ENCODE measurements at places on chromosomes 7 and 10.

DNA sequence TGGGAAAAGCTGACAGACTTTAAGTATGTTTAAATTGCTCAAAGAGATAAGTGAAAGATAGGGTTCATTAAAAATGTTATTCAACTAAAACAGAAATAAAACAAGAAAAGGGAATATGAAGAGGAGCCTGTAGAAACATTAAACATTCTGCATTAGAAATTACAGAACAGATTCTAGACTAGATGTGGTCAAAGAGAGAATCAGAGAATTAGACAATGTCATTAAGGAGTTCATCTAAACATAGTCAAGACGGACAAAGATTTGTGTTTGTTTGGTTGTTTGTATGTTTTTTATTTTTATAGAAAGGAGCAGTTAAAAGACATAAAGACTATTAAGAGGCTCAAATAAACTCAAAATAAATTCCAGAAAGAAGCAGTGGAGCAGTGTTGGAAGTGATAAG lies 80.0 kb downstream of the NKX6-2 start:
- no peak for DNase-seq

DNA sequence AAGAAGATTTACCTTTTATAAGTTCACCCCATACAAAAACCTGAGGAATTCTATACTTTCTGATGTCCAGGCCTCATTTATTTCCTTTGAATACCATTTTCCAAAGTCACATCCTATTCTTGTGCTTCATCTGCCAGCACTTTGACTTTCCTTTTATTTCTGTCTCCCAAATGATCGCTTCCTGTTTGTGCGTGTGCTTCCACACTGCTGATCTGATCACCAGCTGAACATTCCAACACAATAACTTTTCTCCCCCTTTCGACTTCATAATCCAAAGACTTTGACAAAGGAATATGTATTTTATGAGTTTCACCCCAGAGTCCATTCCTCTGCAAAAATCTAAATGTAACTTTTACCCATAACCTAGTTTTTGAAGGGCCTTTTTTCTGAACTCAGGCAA lies 3.1 kb downstream of the ELAPOR2 start:
- no peak for DNase-seq

DNA sequence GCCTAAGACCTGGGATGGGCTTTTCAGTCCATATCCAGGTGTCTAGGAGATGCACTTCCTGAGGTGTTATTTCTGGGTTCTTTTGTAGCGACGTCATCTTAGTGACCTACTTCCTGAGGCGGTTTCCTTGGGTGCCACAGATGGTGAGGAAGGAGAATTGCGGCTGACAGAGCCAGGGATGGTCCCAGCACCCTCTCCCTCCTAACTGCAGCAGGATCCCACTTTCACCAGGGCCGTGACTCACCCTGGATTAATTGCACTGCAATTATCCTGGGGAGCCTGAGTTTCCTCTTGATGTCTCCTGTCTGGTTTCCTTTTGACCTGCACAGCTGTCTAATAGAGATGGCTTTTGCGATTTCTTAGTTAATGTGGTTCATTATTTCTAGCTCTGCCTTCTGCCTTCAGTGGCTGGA lies 271.7 kb downstream of the TCF7L2 start:
- DNase-seq = no peak

DNA sequence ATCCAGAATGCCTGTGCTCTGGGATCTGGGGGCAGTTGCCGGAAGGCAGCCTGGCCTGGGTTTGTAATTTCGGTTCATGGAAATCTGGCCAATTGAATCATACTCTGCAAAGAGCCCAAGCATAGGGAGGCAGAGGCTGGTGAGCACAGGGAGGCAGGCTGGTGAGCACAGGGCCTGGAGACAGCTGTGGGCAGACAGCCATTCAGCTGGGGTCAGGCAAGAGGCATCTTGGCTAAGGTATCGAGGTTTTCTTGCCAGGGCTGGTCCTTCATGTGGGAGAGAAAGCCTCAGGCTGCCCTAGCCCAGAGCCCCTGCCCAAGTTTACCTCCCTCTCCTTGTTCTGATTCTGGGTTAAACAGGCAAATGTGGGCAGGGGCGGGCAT lies 63.7 kb upstream of the BAIAP2L1 start:
- DNase-seq = no peak

- no peak for DNase-seq
Observed at GRCh38 chr10:120990831-120991230, 139.7 kb downstream of the WDR11 start.

DNA sequence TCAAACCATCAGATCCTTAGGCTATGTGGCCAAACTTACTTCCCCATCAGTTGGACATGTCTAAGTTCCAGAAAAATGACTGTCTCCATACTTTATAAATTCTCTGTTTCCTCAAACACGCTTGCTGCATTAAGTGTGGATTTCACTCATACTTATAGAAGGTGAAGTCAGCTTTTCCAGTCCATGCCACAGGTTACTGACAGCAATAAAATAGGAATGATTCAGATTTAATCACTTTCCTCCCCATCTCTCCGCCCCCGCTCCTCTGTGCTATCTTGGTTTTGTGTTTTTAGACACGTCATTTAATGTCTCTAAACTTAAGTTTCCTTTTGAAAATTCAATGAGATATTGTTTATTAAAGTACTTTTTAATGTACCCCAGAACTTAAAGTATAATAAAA lies 1098.0 kb upstream of the C7orf33 start:
- DNase-seq = no peak

DNA sequence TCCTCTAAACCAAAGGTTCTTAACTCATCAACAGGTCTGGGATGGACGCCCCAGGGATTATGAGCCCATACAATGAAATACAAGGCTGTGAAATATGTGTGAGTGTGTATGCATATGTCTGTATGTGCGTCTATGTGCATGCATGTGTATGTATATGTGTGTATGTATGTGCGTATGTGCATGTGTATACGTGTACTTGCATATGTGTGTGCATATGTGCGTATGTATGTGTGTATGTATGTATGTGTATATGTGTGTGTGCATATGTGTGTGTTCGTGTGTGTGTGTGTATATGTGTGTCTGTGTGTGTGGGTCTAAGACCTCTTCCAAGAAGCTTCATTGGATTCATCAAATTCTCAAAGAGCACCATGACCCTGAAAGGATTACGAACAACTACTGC lies 112.3 kb downstream of the SFMBT2 start:
- no peak for DNase-seq

GRCh38 chr10:115163129-115163528 lies 70.0 kb downstream of the ATRNL1 start:
- DNase-seq = no peak

DNA sequence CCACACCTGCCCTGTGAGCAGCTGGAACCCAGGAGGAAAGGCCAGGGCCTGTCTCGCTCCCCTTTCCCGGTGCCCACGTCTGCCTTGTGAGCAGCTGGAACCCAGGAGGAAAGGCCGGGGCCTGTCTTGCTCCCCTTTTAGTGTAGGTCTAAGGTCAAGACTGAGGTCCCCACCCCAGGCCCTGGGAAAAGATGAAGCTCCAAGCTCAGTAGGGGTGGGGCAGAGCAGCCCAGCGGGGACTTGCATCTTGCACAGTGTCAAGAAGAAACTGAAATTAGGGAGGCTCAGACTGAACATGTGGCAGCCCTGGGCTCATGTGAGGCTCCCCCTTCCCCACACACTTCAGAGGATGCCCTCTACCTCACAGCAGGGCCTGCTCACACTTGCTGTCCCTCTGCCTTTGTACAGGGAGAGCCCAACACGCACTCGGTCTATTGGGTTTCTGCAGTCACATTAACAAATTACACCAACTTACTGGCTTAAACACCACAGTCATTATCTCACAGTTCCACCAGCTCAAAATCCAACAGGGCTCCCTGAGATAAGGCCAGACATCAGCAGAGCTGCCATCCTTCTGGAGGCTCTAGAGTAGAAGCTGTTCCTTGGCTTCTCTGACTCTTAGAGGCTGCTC lies 12.4 kb downstream of the POLL start:
- no peak for DNase-seq

- DNase-seq = no peak
Observed at GRCh38 chr10:102645388-102645740, 1.1 kb downstream of the TRIM8 start.

DNA sequence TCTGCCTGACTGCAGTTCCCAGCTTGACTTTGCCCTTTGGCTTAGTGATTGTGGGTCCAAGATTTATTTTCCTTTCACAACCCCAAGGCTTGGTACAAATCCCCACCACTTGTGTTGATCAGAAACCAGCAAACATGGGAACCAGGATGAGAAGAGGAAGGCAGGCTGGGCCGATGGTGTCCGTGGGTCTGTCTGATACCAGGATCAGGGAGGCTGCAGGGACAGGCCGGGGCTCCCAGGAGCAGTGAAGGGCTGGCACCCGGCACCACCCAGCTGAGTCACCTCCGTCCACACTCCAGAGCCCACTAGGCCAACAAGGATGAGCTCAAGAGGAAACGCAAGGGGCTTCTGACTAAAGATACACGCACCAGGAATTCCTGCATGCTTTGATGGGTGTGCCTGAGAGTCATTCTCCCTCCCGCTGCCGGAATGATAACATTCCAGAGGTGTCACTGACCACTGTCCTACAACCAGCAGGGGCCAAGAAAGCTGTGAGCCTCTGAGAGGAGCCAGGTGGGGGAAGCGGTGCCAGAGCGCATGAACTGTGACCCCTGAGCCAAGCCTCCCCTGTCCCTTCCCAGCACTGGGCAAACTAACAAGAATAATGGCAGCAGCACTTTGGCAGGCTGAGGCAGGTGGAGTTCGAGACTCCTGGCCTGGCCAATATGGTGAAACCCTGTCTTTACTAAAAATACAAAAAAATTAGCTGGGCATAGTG lies 29.2 kb upstream of the PROSER2 start:
- DNase-seq = no peak

DNA sequence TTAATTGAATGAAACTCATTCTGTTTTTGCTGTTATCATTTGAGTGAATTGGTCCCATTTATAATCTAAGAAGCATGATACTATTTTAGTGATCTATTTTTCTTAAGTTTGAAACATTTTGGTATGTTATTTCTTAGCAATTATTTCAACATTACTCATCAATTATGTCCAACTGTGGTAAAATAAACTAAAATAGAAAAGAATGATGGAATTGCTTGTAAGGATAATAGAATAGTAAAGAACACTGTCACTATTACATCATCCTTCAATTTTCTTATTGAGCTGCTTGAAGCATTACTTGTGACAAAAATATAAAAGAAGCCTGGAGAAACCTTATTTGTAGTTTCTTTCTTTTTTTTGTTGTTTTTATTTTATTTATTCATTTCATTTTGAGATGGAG lies 42.4 kb downstream of the ZNF487 start:
- no peak for DNase-seq

GRCh38 chr7:90383422-90383821 lies 19.8 kb upstream of the CLDN12 start:
- no peak for DNase-seq

DNA sequence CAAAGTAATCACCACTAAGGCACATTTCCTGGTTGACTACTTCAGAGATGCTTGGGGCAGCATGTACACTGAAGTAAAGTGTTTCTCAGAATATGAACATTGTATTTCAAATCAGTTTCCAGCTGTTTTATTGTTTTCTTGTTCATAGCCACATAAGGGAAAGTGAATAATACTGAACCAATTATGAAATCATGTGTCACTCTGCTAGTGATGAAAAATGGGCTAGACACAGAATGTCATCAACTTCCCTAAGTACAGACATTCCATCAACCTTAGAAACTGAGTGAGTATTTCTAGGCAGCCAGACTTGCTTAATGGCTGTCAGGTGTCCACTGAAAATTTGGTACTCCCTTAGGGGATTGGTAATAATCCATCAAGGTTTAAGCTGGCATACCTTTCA lies 603.5 kb downstream of the ARL4A start:
- DNase-seq = no peak

- no peak for DNase-seq
Observed at GRCh38 chr7:105209870-105210269, 178.9 kb downstream of the SRPK2 start.

GRCh38 chr7:95104739-95105138 lies 197.3 kb downstream of the PPP1R9A start:
- peak; percentile 50 for DNase-seq

GRCh38 chr10:93337309-93337721 lies 144.8 kb downstream of the MYOF start:
- no peak for DNase-seq

DNA sequence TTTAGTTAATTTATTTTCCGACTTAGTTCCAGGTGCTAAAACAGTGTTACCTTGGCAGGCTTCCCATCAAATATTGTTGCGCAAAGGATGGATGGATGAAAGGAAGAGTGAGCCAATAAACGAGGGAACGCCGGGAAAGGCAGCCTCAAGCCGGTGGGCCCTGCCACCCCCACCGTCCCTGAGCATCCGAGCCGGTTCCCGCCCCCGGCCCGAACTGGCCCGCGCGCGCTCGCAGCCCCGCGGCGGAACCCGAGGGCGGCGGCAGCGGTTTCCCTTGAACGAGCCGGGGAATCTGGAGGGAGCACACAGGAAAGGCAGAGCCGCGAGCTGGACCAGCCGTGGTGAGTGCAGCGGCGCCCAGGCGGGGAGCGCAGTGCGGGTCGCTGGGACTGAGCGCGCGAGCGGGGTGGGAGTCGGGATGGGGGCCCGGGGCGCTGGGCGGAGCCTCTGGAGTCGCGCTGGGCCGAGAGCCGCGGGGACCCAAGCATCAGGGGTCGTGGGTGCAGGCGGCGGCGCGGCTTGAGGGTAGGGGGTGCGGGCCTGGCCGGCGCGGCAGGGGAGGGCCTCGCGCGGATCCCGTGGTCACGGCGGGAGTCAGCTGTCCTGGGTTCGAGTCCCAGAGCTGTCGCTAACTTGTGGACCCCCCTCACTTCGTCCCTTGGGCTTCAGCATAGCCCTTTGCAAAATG lies at the start of gene AGK:
AGK (plus strand) TSS at position 317 of the 688 bp plus-strand sequence. CDS start 4,057 bp downstream, outside the sequence.
- DNase-seq = peak; percentile 78

DNA sequence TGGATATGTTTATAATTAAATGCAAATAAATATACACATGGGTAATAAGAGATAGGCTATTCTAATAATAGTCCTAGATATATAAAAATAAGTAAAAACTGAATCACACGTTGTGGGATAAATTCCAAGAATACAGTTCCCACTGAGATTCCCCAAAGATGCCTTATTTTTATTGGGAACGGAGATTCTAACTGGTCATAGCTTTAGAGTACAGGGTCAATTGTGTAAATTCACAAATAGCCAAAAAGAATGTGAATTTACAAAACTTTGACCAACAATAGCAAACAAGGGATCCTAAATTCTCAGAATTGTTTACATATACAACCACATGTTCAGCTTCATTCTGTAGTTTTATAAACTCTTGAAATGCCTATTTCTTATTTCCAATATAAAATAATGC lies 65.0 kb downstream of the VSTM4 start:
- no peak for DNase-seq

GRCh38 chr7:90833443-90833842 lies 237.3 kb downstream of the CDK14 start:
- DNase-seq = peak; percentile 14

Data from umbilical cord (tissue), 2 donors.